Activated T-cell treated with anti-CD3 and anti-CD28 coated beads, Interleukin-2, amount 50 U/mL, for 48 hours (primary cell): ENCODE measurements at places on chromosomes 2 and 18.

- DNase-seq: no peak
These were observed 43.0 kb downstream of the EMILIN2 start for GRCh38 chr18:2889761-2890192.

DNA sequence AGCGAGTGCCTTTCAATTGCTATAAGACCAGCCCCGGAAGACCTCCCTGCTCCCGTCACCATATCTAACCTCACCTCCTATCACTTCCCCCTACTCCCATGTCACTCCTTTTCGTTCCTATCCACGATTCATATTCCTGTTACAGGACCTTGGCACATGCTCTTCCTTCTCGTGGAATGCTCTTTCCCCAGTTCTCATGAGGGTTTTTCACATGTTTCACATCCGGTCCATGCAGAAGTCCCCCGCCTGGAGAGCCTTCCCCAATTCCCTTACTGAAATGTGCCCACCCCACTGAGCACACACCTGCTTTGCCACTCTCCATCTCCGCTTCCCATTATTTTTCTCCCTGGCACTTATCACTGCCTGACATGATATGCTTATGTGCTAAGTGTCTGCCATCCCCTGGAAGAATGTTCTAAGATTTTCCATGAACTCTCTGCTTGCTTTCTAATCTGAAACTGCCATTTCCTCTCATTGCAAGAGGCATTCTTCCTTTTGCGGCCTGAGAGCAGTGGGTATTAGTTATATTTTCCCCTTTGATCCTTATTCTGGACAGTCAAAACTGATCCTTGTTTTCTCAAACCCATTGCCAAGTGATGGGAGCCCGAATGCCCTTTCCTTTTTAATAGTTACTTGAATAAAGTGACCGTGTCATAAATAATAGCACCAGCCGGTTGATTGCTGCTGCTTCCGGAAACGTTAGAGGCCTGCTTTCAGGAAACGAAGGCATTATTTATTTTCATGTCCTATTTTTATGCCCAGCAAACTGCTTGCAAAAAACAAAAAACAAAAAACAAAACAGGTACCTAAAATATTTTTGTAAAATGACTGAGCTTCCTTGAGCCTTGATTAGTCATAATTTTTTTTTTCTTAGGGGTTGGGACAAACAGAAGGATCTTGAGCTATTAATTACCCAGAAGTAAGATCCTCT lies 127.9 kb downstream of the ZNF532 start:
- no peak for DNase-seq

- no peak for DNase-seq
These were observed 4.9 kb upstream of the SLC14A1 start for GRCh38 chr18:45719106-45719505.

- DNase-seq: no peak
These were observed 135.0 kb upstream of the ARL4C start for GRCh38 chr2:234631646-234632514.

DNA sequence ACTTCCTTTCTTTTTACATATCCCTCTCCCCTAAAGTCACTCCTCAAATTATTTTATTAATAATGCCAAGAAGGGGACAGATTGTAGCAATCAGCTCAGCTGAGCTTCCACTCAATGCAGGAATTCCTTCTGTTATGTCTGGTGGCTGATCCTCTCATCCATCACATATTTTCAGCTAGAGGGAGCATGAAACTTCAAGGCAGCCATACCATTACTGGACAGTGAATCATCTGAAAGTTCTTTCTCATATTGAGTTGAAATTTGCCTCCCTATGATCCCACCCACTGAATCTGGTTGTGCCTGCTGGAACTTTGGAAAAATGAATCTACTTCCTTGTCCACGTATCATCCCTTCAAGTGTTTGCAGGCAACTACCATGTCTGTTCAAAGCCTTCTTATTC lies 11.2 kb downstream of the ZNF385B start:
- no peak for DNase-seq

- DNase-seq: no peak
These were observed 23.8 kb downstream of the MPHOSPH10 start for GRCh38 chr2:71154279-71154678.

- DNase-seq: no peak
These were observed 256.5 kb downstream of the CELF4 start for GRCh38 chr18:37309059-37309458.

DNA sequence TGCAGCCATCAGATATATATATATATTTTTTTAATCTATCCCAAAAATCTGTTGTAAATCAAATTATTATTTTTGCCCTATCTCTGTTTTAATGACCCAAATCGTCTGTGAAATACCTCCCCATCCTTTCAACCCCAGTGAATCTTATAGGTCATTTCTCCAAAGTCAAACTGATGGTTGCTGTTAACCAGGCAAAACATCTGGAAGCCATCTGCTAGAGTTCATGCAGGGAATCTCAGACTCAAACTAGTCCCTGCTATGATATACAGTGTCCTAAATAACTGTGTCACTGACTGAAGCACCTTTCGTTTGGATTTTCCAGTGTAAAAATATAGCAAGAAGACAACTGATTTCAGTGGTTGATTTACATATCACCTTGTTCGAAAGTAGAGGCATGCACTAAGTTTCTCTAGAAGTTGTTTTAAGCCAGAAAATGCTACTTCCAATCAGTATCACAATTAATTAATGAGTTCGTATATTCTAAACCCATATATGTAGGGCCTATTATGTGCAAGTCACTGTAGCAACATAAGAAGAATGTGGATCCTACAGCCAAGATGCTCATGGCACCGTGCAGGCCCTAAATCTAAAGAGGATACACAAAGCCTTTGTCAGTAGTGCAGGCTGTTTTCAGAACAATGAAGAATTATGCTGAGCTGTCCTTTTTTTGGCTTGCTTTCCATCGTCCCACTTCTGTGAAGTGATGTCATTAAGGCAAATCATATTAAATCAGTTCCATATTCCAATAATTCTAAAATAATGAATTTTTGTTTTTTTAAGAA lies 566.0 kb downstream of the STK39 start:
- no peak for DNase-seq

DNA sequence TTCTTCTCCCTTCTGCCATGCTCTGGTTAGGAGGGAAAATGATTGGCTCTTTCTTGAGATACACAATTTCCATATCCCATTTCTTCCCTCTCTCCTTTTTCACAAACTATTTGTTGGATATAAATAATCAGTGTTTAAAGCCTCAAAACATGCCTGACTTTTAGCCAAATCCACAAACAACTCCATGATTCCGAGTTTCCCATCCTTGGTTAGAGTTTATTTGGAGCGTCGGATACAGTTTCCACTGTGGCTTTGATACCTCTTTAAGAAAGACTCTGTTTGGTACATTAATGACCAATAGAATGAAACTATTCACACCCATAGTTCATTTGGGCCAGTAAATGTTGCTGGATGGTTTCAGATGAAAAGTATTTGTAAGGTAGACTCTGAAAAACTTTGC lies 5.9 kb upstream of the FHL2 start:
- no peak for DNase-seq

DNA sequence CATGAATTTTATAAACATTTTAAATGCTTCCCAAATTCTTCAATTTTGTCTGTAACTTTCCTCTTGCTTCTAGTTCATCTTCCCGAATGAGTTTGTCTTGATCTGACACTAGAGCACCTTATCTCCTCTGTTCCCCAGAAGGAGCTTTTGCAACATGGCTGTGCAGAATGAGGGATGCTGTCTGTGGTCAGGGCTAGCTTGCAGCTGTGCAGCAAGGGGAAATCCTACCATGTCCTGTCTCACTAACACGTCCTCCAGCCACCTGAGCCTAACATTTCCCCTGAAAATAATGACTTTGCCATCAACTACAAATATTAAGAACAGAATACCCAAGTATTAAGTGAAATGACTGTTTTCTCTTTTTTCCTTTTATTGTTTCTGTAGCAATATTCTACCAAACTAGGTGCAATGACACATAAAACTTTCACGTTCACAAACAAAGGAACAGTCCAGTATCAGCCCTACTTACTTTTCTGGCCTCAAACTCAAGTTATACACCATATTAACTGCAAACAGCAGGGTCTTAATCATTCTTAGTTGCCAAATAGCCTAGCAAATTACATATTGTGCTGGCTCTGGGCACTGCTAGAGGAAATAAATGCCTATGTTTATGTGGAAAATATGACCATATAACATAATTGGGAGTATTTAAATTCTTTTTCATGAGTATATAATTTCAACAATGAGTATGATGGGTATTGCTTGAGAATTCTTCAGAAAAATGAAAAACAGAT lies 423.3 kb downstream of the CMPK2 start:
- no peak for DNase-seq

- DNase-seq: no peak
These were observed 244.3 kb downstream of the GLI2 start for GRCh38 chr2:120979921-120980320.

DNA sequence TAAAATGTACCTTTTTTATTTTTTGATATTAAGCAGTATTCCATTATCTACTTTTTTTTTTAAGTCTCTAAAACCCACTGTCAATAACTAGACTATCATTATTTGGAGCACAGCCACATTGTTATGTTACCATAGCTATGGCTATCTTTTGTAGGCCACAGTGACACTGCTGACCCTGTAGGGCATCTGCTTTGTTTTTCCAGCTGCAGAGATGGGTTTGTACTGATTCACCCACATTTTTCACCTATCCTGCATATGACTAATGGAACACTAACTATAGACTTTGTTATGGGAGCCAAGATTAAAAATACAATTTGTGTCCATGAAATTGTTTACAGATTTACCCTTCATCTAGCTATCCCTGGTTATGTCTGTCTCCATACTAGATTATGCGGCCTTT lies 21.6 kb upstream of the OTX1 start:
- no peak for DNase-seq

DNA sequence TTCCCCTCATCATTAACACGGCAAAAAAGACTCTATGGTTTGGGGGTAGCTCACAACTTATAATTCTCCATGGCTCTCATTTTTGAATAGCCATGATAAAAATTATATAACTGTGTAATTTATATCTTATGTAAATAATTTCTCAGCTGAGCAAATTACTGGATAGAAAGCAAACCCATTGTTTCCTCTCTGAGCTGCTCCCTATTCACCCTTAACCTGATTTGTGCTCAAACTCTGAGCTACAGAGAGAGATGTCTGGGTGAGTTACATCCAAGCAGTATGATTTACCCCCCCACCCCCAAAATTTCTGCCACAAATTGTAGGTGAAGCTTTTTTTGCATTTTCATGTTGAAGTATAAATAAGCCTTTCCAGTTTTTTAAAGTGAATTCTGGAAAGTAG lies 123.7 kb downstream of the TFCP2L1 start:
- DNase-seq: no peak

- no peak for DNase-seq
These were observed 284.7 kb upstream of the RAB12 start for GRCh38 chr18:8324343-8325065.

- no peak for DNase-seq
These were observed 86.7 kb downstream of the SEPTIN10 start for GRCh38 chr2:109527079-109527478.

DNA sequence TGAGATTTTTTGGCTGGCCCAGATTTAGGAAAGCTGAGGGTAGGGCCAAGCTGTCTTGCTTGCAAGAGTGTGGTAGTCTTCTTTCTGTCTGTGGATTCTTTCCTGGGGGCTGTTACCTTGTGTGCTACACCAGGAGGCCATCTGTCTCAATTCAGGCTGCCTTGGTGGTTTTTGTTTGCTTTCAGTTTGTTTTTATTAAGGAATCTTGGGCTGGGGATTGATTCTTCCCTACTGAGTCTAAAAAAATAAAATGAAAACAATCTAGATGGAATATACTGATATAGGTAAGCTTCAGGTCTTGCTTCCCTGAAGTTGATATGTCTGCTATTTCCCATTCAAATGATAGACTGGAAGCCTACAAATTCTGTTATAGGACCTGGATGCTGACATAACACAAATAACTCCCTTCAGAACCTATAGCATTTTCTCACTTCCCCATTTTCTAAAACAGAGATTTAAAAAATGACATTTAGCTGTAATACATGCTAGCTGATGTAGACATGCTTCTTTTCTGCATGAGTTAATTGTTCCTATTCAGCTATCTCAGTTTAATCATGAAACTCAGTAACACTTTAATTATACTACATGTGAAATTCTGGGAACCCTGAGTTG lies 5.3 kb downstream of the LHCGR start:
- no peak for DNase-seq

DNA sequence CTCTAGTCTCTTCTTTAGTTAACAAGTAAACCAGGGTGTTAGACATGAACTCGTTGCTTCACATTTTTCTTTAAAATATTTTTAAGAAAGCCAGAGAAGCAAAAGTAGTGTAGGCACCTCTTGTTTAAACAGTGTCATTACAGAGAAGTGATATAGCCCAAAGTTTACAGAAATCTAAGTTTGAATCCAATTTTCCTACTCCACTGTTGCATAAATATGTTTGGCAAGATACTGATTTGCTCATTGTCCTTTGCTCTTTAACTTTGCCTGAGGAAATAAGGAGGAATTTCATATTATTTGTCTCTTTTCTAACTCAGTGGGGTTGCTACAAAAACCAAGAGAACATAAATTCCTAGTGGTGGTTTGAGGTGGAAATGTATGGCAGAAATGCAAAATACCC lies 81.1 kb downstream of the PAX3 start:
- no peak for DNase-seq

DNA sequence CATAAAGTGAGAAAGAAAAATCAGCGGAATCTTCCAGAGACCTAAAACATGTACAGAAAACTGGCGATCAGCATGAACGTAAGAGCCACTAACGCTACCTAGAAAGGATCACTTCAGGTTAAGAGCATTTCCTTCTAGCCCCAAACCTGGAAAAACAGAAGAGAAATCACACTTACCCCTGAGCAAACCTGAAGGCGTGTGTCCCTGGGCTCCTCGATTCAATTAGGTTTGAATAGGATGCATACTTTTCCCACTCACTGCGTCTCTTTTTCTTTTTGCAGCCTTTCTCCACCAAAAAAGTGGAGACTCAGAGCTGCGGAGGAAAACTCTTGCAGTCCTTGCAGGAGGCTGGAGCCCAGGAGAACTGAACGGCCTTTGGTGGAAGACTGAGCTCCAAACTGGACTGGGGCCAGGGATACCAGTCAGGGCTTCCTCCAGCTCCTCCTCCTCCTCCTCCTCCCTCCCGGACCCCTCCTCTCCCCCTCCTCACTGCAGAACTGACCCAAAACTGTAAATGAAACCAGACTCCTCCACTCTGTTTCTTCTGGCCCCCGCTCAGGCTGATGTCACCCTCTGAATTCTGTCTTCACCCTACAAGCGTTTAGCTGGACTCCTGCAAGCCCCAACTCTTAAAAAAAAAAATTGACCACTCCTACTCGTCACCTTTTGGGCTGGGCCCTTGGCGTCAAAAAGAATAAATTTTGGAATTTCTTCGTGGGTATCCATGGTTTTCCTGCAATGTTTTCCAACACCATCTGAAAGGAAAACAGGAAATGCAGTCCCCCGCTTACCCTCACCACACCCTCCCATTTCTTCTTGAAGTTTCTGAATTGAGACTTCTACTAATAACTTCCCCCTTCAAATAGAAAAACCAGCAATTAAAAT lies at the start of gene COL6A3:
COL6A3 (minus strand) TSS at position 388 of the 885 bp plus-strand sequence. CDS start 17,347 bp downstream, outside the sequence.
- DNase-seq: no peak

DNA sequence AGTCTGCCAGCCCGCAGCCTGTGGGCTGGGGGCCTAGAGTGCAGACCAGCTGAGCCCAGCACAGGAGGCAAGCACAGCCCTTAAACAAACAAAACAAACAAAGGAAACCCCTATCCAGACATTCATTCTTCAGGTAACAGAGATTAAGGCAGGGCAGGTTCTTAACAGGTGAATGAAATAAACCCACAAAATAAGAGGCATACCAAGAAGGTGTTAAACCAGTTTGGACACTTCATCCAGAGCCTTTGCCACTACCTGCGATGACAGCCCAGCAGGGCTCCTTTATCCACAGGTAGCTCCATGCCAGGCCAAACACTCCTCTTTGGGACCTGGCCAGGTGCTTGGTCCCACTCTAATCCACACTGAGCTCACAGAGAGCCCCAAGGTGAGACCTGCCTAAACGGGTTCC lies 209.7 kb upstream of the SIX2 start:
- no peak for DNase-seq
